ENCODE measurements at places on chromosomes 7 and 10.

- no peak for DNase-seq
These were observed 254.4 kb downstream of the ANKRD7 start for GRCh38 chr7:118478931-118479330.

- DNase-seq, result no peak
These were observed 115.0 kb upstream of the ZNF438 start for GRCh38 chr10:31146491-31147209.

DNA sequence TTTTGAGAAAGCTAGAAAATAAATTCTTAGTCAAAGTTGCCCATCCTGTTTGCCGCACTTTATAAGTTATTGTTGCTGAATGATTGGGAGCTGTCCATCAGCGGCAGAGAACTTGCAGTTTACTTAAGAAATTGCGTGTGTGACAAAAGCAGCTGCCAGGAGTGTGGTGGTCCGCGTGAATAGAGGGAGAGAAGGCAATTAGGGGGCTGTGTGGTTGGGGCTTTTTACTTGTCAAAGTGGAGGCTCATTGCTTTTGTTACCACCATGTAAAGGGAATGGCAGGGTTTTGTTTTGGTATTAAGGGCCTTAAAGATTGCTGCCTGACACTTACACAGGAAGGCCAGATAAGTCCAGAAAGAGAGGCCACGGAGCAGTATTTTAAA is 177.8 kb downstream of the TCF7L2 start:
- DNase-seq, result no peak

GRCh38 chr7:135645296-135645904 is 16.9 kb upstream of the STMP1 start:
- DNase-seq, result no peak

GRCh38 chr10:50248062-50248461 is 3.3 kb downstream of the ASAH2 start:
- DNase-seq, result no peak

GRCh38 chr7:25965405-25966123 is 186.4 kb upstream of the NFE2L3 start:
- no peak for DNase-seq

GRCh38 chr7:131325179-131325840 is 2.4 kb upstream of the MKLN1 start:
- DNase-seq, result peak; percentile 18

DNA sequence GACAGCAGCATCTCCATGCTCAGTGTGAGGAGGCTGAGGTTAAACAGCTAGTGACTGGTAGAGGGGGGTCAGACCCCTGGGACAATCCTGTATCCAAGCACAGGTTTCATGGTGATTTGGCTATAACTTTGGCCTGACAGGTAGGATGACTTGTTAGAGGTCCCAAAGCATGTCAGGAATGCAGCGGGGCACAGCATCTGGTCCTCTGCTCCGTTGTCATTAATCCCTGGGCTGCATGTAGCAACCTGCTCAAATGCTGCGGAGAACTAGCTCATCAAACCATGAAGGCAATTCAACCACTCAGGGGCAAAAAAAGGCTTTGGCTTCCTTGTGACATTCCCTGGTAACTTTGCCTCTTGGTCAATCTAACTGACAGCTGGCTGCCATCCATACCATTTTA is 26.8 kb downstream of the WNT2 start:
- DNase-seq, result no peak

- DNase-seq, result no peak
These were observed 121.5 kb downstream of the POLR1F start for GRCh38 chr7:19587291-19587690.

DNA sequence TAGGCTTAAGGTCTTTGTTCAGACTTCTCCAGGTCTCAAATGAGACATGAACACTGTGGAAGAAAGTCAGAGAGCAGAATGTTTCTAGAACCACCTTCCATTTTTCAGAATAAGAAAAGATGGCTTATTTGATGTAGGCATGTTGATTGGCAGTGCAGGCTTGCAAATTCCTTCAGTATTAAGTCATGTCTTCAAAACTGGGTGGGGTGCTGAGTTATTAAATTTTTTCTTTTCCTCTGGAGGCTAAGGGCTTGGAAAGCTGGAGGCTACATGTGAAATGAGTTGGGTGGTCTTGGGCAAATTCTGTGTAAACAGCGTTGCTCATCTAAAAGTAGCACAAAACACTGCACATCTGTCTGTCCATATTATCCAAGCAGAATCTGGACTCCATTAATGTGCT is 62.8 kb downstream of the PRTFDC1 start:
- DNase-seq, result no peak

DNA sequence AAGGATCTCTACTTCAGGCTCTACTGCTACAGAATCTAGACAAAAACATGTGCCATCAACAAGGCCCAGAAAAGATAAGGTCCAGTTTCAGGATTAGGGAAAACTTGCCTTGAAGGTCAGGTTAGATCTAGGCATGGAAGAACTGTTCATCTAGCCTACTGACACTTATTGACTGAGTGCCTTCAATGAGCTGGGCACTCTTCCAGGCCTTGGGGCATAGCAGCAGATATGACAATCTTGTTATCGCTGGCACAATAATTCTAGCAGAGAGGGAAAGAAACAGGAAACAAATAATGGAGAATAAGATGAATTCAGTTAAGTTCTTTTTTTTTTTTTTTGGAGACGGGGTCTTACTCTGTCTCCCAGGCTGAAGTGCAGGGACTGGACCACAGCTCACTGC is 71.6 kb downstream of the ADCYAP1R1 start:
- no peak for DNase-seq
